ENCODE measurements at places on chromosomes 6 and 20.

DNA sequence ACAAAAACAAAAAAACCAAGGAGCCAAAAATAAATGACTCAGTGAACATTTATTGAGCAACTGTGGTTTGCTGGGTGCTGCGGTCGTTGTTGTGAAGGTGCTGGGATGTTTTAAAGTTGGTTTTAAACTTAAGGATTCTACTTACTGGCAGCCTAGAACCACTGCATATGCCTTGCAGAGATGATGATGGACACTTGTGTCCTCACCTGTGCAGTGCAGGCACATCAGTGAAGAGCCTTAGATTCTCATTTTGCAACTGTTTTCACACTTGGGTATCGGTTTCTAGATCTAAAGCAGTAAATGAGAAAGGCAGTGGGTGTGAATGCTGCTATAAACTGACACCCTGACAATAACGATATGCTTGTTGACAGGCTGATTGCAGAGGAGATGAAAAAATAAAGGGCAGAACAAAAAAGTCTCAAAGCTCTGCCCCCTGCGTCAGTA is 68.8 kb downstream of the UTRN start:
- peaks cover 20% of the 10 kb centered on the region for H3K36me3 ChIP-seq
- no peaks in the 10 kb centered on the region for H3K27me3 ChIP-seq
- H3K4me1 ChIP-seq, result peaks cover 60% of the 10 kb centered on the region
- H3K4me3 ChIP-seq, result peak overlapping the region; percentile 60
- H3K27ac ChIP-seq, result peak overlapping the region; percentile 90

- H3K4me3 ChIP-seq, result no peak overlapping the region
- H3K36me3 ChIP-seq, result no peaks in the 10 kb centered on the region
- H3K4me1 ChIP-seq, result peaks cover 11% of the 10 kb centered on the region
- no peak overlapping the region for H3K27ac ChIP-seq
Observed at GRCh38 chr6:17280552-17281090, 540 bp upstream of the RBM24 start.

GRCh38 chr6:37551867-37552266 is 52.2 kb upstream of the CCDC167 start:
- no peaks in the 10 kb centered on the region for H3K27me3 ChIP-seq
- H3K27ac ChIP-seq, result no peak overlapping the region
- DNase-seq, result no peak
- H3K36me3 ChIP-seq, result no peaks in the 10 kb centered on the region
- H3K4me3 ChIP-seq, result no peak overlapping the region

DNA sequence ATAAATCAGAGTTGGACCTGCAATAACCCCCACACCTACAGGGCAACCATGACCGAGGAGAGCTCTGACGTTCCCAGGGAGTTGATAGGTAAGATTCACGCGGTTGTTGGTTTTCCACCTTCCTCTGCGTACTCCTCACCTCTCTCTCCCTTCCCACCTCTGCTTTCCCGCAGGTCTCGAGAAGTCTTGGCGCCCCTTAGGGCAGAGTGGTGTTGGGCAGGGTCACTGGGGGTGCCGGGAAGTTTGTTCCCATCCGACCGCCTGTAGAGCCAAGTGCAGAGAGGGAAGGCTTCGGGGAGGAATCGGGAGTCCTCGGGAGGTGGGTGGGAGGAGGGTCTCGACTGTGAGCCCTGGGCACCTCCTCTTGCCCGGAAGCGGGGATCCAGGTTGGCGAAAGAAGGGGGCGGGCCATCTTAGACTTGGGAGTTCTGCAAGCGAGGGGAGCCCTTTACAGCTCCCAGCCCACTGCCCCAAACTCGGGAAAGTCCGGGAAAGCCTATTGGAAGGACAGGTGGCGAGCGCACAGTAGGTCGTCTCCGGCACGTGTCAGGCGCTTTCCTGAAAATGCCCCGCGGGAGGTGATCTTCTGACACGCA is 672 bp downstream of the CARMIL1 start:
- no peak overlapping the region for H3K27ac ChIP-seq
- H3K27me3 ChIP-seq, result peaks cover 16% of the 10 kb centered on the region
- DNase-seq, result peak; percentile 19
- H3K4me1 ChIP-seq, result peaks cover 20% of the 10 kb centered on the region
- H3K36me3 ChIP-seq, result no peaks in the 10 kb centered on the region

DNA sequence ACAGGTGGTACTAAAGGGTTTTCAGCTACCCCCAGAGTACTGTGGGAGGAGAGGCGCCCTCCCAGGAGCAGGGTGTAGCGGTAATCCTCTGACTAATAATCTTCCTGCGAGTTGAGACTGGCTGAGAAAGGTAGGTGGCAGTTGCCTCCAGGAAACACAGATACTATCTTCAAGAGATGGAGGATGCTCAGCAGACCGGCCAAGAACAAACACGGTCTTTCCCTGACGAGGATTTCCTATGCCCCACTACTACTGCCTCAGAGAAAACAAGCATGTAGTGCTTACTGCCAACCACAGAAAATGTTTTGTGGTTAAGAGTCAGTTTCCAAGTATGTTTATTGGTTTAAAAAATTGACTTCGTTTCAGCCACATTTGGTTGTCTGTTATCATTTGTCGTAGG is 26.8 kb downstream of the C6orf89 start:
- H3K27ac ChIP-seq, result peak overlapping the region; percentile 90
- peak overlapping the region; percentile 68 for H3K4me3 ChIP-seq
- no peaks in the 10 kb centered on the region for H3K27me3 ChIP-seq
- DNase-seq, result peak; percentile 80
- peaks cover 60% of the 10 kb centered on the region for H3K4me1 ChIP-seq

DNA sequence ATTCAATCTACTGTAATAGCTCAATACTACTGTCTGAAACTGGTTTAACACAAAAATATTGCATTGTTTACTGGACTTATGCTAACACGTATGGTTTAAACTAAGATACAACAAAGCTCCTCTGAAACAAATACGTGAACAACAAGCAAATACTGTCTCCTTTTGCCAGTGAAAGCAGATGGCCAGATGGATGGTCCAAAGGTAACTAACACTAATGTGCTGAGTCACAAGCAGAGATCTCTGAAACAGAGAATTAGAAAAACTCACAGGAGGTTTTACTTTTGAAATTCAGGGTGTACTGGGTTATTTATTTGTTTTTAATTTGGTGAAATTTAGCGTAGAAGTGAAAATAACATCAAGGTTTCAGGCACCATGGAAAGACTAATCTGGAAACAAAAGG is 124.3 kb upstream of the SOX4 start:
- H3K4me1 ChIP-seq, result no peaks in the 10 kb centered on the region
- H3K4me3 ChIP-seq, result no peak overlapping the region
- H3K27ac ChIP-seq, result no peak overlapping the region
- no peaks in the 10 kb centered on the region for H3K36me3 ChIP-seq
- no peak for DNase-seq

DNA sequence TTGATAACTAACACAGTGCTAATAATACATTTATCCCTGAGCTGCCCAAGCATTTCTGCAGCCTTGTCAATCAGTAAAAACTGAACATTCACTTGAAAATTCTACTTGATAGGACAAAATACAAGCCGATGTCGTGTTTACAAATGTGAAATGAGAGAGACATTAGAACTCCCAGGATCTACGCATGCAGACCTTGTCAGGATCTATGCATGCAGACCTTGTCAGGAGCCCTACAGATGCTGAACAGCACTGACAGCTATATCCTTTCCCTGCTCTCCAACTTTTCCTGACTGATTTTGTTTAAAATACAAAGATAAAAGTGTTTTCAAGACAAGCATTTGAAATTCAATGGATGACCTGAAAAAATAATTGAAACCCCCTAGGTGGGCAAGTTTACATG is 28.9 kb downstream of the INSM1 start:
- H3K27me3 ChIP-seq, result no peaks in the 10 kb centered on the region
- no peak overlapping the region for H3K27ac ChIP-seq
- no peak overlapping the region for H3K4me3 ChIP-seq
- no peak for DNase-seq
- no peaks in the 10 kb centered on the region for H3K4me1 ChIP-seq
- no peaks in the 10 kb centered on the region for H3K36me3 ChIP-seq
